Endothelial cell (in vitro differentiated cells): ENCODE measurements at places on chromosomes 16 and 17. TPM values are rescaled to one million over a fixed set of nuclear protein-coding genes. Genes with fewer than 3 reads are reported as not detected.
A peak's percentile ranks its signal among the peaks of the same experiment; 100 is the strongest.

The KRTAP1-1 gene
- total RNA-seq, result not detected

The LITAFD gene
- not detected for total RNA-seq

The GPR139 gene
- total RNA-seq, result not detected

The SCGB1C2 gene
- total RNA-seq, result not detected

The FLYWCH1 gene
- 50.8 TPM for total RNA-seq

The SALL1 gene
- 45.1 TPM for total RNA-seq

The SEZ6 gene
- 0.10 TPM for total RNA-seq

The CCL5 gene
- not detected for total RNA-seq

DNA sequence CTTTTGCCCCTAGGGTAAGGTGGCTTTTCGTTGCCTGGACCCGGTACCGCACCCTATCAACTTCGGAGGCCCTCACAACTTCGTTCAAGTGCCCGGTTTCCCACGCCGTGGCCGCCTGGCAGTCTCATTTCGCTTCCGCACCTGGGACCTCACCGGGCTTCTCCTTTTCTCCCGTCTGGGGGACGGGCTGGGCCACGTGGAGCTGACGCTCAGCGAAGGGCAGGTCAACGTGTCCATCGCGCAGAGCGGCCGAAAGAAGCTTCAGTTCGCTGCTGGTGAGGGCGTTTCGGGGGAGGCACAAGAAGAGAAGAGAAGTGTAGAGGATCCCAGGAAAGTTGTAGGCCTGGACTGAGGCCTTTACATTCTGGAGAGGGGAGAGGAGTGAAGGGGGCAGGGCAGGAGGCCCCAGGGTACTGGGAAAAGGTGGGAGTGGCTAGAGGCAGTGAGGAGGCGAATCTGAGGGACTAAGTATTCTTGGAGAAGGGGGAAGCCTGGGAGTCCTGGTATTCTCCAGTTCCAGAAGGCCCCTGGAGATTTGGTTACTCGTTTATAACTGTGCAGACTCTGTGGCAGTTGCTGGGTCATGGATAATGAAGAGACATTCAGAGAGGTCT, 5.5 kb downstream of the CNTNAP1 start:
- H3K27me3 ChIP-seq, result peaks cover 23% of the 10 kb centered on the region
- H3K4me1 ChIP-seq, result peaks cover 26% of the 10 kb centered on the region
- peak overlapping the region; percentile 36 for H3K27ac ChIP-seq

DNA sequence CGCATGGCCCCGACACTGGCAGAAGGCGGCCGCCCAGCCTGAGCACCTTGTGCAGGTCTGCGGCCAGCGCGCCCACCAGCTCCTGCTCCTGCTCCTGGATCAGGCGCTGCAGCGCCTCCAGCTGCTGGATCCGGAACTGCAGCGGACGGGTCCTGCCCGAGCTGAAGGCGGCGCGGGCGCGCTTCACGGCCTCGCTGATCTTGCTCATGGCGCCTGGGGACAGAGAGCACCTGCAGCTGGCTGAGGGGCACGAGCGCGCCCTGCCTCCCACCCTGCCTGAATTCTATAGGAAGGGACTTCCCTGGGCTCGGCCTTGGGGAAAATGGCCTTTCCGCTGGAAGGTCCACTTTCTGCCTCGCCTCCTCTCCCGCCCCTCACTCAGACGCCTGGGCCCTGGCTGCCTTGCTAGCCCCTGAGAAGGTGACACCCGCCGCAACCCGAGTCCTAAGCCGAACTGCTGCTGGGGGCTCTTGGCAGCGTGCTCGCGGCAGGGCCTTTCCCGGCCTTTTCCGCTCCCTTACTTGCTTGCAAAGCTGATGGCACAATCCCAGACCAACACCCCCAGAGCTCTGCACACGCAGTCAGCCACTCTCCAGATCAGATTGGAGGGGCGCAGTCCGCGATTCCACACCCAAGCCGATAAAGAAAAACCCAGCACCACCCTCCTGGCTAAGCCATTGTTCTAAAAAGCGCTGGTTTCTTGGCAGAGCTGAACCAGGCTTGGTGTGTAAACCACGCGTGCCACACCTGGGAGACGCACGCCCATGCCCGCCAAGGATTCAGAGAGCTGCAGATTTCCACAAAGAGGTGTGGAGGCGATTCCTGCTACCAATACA, 3.0 kb downstream of the ALDH3A1 start:
- H3K27ac ChIP-seq, result no peak overlapping the region
- H3K4me1 ChIP-seq, result no peaks in the 10 kb centered on the region
- peaks cover 9% of the 10 kb centered on the region for H3K27me3 ChIP-seq
- no peak overlapping the region for H3K4me3 ChIP-seq

GRCh38 chr16:80046848-80047247, 446.3 kb upstream of the MAF start:
- no peak for DNase-seq
- H3K36me3 ChIP-seq, result no peaks in the 10 kb centered on the region
- H3K4me3 ChIP-seq, result no peak overlapping the region
- H3K27ac ChIP-seq, result no peak overlapping the region
- H3K4me1 ChIP-seq, result no peaks in the 10 kb centered on the region
- H3K27me3 ChIP-seq, result peaks cover 2% of the 10 kb centered on the region

DNA sequence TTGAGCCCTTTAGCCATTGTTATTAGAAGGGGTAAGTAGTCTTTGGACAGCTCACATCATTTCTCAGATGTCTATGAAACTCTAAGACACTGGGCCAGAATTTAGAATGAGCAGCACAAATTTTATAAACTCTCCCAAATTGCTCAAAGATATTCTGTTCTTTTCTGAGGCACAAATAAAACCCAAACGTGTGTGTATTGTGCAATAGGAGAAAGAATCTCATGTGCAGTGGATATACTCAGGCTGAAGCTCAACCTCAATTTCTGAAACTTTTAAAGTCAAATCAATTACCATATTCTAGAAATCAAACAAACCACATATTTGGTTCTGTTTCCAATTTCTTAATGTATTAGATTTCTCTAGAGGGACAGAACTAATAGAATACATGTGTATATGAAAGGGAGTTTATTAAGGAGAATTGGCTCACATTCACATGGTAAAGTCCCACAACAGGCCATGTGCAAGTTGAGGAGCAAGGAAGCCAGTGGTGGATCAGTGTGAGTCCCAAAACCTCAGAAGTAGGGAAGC, 403.6 kb downstream of the RBFOX1 start:
- H3K4me3 ChIP-seq, result no peak overlapping the region
- no peak overlapping the region for H3K27ac ChIP-seq
- DNase-seq, result no peak
- no peaks in the 10 kb centered on the region for H3K36me3 ChIP-seq

DNA sequence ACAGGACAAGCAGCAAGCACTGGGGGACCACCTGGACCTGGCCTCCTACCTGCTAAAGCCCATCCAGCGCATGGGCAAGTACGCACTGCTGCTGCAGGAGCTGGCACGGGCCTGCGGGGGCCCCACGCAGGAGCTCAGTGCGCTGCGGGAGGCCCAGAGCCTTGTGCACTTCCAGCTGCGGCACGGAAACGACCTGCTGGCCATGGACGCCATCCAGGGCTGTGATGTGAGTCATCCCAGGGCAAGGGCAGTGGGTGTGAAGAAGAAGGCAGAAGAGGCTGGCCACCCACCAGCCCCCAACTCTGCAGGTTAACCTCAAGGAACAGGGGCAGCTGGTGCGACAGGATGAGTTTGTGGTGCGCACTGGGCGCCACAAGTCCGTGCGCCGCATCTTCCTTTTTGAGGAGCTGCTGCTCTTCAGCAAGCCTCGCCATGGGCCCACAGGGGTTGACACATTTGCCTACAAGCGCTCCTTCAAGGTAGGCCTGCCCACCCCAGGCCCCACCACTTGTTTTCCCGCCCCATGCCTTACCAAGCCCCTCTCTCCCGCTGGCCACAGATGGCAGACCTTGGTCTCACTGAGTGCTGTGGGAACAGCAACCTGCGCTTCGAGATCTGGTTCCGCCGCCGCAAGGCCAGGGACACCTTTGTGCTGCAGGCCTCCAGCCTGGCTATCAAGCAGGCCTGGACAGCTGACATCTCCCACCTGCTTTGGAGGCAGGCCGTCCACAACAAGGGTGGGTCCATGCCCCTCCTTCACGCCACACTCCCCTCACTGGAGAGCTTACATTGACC, 7.3 kb downstream of the PLEKHG4 start:
- H3K27ac ChIP-seq, result no peak overlapping the region
- peaks cover 10% of the 10 kb centered on the region for H3K27me3 ChIP-seq
- peaks cover 21% of the 10 kb centered on the region for H3K36me3 ChIP-seq
- no peak overlapping the region for H3K4me3 ChIP-seq
- no peak for DNase-seq

- H3K36me3 ChIP-seq, result peaks cover 13% of the 10 kb centered on the region
- peaks cover 13% of the 10 kb centered on the region for H3K27me3 ChIP-seq
- no peak overlapping the region for H3K4me3 ChIP-seq
- no peak overlapping the region for H3K27ac ChIP-seq
- no peak for DNase-seq
Measured at GRCh38 chr16:29802416-29802935, 3.9 kb upstream of the MAZ start.

- peaks cover 8% of the 10 kb centered on the region for H3K4me1 ChIP-seq
- no peak for DNase-seq
- no peak overlapping the region for H3K27ac ChIP-seq
- no peak overlapping the region for H3K4me3 ChIP-seq
- no peaks in the 10 kb centered on the region for H3K27me3 ChIP-seq
Measured at GRCh38 chr17:68693466-68693865, 92.3 kb upstream of the FAM20A start.

- H3K4me3 ChIP-seq, result peak overlapping the region; percentile 56
- no peak for DNase-seq
- peak overlapping the region; percentile 36 for H3K27ac ChIP-seq
- peaks cover 27% of the 10 kb centered on the region for H3K36me3 ChIP-seq
- peaks cover 27% of the 10 kb centered on the region for H3K27me3 ChIP-seq
- H3K4me1 ChIP-seq, result peaks cover 3% of the 10 kb centered on the region
Measured at GRCh38 chr16:75227361-75228142, 8.8 kb downstream of the CTRB1 start.

GRCh38 chr16:64153718-64154117, 968.1 kb downstream of the CDH11 start:
- H3K27me3 ChIP-seq, result no peaks in the 10 kb centered on the region
- no peak overlapping the region for H3K4me3 ChIP-seq
- H3K4me1 ChIP-seq, result no peaks in the 10 kb centered on the region
- no peak for DNase-seq
- H3K36me3 ChIP-seq, result no peaks in the 10 kb centered on the region

GRCh38 chr17:63041251-63041650, 75.2 kb downstream of the TANC2 start:
- no peak for DNase-seq
- H3K27me3 ChIP-seq, result no peaks in the 10 kb centered on the region
- H3K4me1 ChIP-seq, result peaks cover 2% of the 10 kb centered on the region
- no peak overlapping the region for H3K4me3 ChIP-seq
- no peak overlapping the region for H3K27ac ChIP-seq
- no peaks in the 10 kb centered on the region for H3K36me3 ChIP-seq

- H3K27me3 ChIP-seq, result no peaks in the 10 kb centered on the region
- H3K36me3 ChIP-seq, result peaks cover 4% of the 10 kb centered on the region
- no peak overlapping the region for H3K4me3 ChIP-seq
- no peak for DNase-seq
- H3K27ac ChIP-seq, result no peak overlapping the region
Measured at GRCh38 chr17:12098568-12098967, 77.9 kb downstream of the MAP2K4 start.

DNA sequence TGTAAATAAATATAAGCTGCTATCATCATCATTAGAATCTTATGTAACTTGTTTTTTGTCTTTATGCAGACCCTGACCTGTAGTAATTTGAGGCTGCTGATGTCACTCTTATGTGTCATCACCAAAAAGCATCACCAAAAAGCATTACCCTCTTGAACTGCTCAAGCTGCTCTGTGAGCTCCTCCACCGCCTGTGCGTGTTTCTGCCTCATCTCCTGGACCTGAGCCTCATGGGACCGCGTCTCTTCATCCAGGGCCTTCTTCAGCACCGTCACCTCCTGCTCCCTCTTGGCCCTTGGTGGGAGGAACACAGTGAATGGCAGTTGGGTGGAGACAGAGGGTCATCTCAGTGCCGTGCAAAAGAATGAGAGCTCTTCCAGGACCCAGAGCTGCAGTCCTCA, 82.4 kb downstream of the NDE1 start:
- no peak overlapping the region for H3K27ac ChIP-seq
- no peak overlapping the region for H3K4me3 ChIP-seq
- H3K36me3 ChIP-seq, result no peaks in the 10 kb centered on the region
- DNase-seq, result no peak

GRCh38 chr17:68646626-68647526, 45.7 kb upstream of the FAM20A start:
- DNase-seq, result no peak
- H3K4me3 ChIP-seq, result no peak overlapping the region
- H3K27me3 ChIP-seq, result no peaks in the 10 kb centered on the region
- H3K27ac ChIP-seq, result no peak overlapping the region

- H3K27me3 ChIP-seq, result no peaks in the 10 kb centered on the region
- no peaks in the 10 kb centered on the region for H3K4me1 ChIP-seq
- H3K27ac ChIP-seq, result no peak overlapping the region
- DNase-seq, result no peak
Measured at GRCh38 chr17:12118617-12119016, 97.9 kb downstream of the MAP2K4 start.

GRCh38 chr16:24440306-24440705, 99.1 kb upstream of the RBBP6 start:
- H3K27ac ChIP-seq, result no peak overlapping the region
- H3K4me1 ChIP-seq, result no peaks in the 10 kb centered on the region
- no peak for DNase-seq
- peaks cover 2% of the 10 kb centered on the region for H3K27me3 ChIP-seq
- H3K36me3 ChIP-seq, result peaks cover 4% of the 10 kb centered on the region

- no peaks in the 10 kb centered on the region for H3K4me1 ChIP-seq
- no peaks in the 10 kb centered on the region for H3K36me3 ChIP-seq
- no peak overlapping the region for H3K27ac ChIP-seq
Measured at GRCh38 chr17:66507103-66507923, 204.9 kb downstream of the PRKCA start.
